ENCODE measurements at places on chromosomes 5 and 9.

GRCh38 chr5:154679501-154679900 lies 75.7 kb upstream of the LARP1 start:
- no peak for DNase-seq

DNA sequence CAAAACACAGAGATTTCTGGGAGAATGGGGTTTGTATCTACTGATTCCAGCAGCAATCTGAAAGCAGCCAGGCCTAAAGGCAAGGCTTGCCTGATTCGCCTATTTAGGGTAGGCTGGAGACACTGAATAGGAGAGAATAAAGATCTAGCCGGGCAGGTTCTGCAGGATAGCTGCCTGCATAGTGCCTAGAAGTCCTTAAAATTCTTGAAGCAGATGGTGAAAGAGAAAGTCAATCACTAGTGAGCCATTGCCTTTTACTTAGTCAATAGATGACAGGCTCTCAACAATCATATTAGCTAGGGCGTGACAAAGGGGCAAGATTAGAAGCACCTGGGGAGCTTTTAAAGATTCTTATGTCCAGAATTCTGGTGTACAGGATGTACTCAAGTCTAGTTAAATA lies 522.7 kb downstream of the HTR1A start:
- DNase-seq, result no peak

DNA sequence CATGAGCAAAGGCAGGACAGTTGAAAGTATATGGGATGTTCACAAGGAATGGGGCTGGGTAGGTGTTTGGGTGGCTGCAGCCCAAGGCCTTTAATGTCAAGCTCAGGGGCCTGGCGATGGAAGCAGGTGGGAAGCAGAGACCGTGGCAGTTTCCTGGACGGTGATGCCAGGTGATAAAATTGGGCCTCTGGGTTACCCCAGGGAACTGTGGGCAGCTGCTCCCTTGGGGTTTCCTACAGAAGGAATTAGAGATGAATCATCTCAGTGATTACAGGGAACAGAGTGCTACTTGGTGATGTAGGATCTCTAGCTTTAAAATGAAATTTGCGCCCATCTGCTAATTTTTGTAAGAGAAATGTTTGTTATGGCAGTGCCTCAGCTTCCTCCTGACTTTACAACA lies 39.2 kb downstream of the TSTD2 start:
- no peak for DNase-seq

- DNase-seq, result no peak
Observed at GRCh38 chr9:72534931-72535330, 13.5 kb downstream of the TMC1 start.

DNA sequence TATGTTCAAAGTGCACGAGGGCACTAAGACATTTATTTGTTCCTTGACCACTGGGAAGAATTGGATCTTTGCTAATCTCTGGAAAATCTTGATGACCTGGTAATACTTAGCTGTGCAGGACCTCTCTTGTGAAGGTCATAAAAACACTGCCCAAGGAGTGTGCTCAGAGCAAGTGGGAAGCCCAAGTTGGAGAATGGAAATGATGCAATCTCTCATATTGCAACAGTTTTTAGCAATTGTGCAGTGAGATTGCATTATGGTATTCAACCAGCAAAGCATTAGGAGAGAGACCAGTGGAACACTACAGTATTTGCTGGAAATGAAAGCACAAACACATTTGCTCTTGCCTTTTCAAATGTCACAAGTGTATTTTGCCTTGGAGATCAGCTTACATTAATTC lies 34.5 kb downstream of the TXNDC8 start:
- DNase-seq, result peak; percentile 56

DNA sequence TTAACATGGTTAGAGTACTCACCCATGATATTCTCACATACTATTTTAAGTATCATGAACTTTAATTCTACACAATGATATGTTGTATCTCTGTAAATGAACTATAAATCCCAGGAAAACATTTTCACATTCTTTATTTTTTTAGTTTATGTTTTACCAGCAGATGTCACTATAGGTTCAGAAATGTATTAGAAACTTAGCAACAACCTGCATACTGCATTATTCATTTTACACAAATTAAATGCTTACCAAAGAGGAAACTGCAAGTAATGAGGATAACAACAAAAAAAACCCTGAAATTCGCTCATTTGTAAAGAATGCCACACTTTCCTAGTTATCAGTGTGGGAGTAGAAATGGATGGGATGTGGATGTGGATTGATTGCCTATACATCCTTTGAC lies 217.5 kb upstream of the OTULINL start:
- no peak for DNase-seq

Data from BJ (cell line).